ENCODE measurements at places on chromosomes 12 and 14.

- no peak for DNase-seq
These were observed 153.1 kb downstream of the BCAT1 start for GRCh38 chr12:24795699-24796347.

DNA sequence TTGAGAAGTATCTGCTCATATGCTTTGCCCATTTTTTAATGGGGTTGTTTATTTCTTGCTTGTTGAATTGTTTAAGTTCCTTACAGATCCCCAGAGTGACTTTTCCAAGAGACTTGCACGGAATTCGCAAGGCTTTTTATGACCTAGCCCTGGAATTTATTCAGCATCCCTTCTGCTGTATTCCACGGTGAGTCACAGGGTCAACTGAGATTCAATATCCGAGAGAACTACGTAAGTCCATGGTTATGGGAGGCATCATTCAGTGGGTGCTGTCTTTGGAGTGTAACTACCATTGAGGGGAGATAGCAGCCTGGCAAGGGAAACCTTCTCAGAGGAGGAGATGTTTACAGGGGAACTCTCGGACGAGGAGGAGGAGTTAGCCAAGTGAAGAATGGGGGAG is 20.9 kb upstream of the GPRC5A start:
- peak; percentile 100 for DNase-seq

GRCh38 chr12:117018685-117019084 is 80.5 kb downstream of the TESC start:
- DNase-seq = no peak

DNA sequence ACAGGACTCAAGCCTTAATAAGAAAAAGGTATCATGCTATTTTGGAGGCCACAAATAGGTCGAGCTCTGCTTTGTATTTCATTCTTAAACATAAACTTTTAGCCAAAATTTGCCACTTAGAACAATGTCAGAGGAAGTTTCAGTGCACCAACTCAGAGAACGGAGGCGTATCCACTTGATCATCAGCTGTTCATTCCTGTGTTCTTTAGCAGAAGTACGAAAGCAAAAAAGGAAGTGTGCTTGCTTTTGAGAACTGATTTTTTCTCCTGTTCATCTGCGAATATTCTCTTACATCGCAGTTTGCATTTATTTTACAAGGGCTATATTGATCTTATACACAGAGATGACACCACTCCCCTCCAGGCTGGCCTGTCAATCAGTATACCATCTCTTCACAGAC is 188.6 kb upstream of the SOX5 start:
- no peak for DNase-seq

- no peak for DNase-seq
These were observed 17.4 kb downstream of the CEP170B start for GRCh38 chr14:104882325-104882973.

DNA sequence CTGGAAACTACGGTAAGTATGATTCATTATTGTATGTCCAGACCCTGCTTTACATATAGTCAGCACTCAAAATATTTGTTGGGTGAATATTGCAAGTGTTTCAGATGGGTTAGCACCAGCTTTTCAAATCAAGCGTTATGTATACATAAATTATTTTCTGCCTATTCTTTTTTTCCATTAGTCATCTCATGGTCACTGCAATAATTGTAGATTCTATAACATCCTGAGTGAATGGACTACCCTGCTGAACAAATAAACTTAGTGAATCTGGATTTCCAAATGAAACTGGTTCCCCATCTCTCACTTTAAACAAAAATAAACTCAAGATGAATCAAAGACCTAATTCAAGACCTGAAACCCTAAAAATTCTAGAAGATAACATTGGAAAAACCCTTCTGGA is 152.3 kb downstream of the DIO2 start:
- DNase-seq = peak; percentile 1

GRCh38 chr14:32324601-32325000 is 4.5 kb upstream of the AKAP6 start:
- DNase-seq = peak; percentile 15

GRCh38 chr14:49396801-49397200 is 189.4 kb downstream of the RPS29 start:
- no peak for DNase-seq

- no peak for DNase-seq
These were observed 276 bp upstream of the BMAL2 start for GRCh38 chr12:27332407-27332713.

- DNase-seq = no peak
These were observed 84.1 kb upstream of the TRAF3 start for GRCh38 chr14:102693006-102693755.

GRCh38 chr12:6567112-6567670 is 900 bp downstream of the NOP2 start:
- no peak for DNase-seq

GRCh38 chr12:62581288-62582064 is 114.8 kb downstream of the MON2 start:
- DNase-seq = peak; percentile 61

GRCh38 chr12:58814036-58814435 is 106.3 kb downstream of the LRIG3 start:
- no peak for DNase-seq

- DNase-seq = no peak
These were observed 13.9 kb downstream of the ASPG start for GRCh38 chr14:104099096-104100041.

GRCh38 chr12:120257041-120257821 is 8.3 kb downstream of the PXN start:
- DNase-seq = peak; percentile 80

DNA sequence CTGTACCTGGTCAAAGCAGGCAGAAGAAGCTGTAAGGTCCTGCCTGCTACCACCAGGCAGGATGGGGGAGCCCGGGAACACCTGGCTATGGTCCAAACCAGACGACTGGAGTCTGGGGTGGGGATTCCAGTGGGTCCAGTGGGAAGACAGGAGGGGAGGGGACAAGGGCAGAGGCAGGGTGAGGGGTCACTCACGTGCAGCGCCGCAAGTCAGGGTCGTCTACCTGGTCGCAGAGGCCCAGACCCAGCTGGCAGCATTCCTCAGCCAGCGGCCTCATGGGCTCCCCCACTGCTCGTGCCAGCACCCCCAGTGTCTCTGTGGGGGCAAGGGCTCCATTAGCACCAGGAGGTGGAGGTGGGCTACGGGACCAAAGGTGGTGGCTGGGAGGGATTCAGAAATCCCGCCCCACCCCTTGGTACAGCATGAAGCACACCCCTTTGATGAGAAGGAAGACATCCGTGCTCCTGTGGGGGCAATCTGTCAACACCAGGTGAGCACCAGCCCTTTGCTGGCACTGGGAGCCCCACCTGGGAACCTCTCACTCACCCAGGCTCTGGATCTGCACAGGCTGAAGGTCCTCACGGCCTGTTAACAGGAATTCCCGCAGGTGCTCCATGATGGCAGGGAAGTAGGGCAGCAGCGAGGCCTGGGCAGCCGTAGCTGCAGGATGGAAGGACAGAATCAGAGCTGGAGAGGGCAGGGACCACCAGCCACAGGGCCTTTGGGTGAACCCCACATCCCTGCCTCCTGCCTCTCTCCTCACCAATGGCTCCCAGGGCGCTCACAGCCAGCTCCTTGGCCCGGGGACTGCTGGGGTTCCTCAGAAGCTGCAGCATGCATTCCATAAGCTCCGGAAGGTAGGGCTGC is 4.3 kb downstream of the IPO4 start:
- no peak for DNase-seq

GRCh38 chr12:88624911-88625310 is 44.6 kb upstream of the KITLG start:
- peak; percentile 75 for DNase-seq

DNA sequence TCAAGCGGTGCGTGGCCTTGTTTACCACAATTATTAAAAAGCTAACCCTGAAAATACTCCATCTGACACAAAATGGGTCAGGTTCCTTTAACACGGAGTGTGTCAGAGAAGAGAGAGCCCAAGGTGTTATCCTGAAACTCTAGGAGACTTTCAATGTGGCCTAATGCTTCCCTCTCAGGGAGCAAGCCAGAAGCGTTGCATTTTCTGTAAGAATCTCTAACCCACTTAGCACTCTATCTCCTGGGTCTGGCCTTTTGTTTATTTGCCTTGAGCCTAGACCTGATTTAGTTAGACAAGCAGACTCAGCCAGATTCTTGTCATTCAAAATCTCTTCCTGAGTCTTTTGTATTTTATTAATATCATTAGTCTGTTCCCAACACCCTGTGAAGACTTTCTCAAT is 184.0 kb upstream of the SYT1 start:
- DNase-seq = no peak

GRCh38 chr12:127083008-127083949 is 1183.7 kb upstream of the TMEM132C start:
- DNase-seq = peak; percentile 79

GRCh38 chr12:106070147-106070546 is 68.6 kb downstream of the NUAK1 start:
- DNase-seq = no peak
